ENCODE measurements at places on chromosomes 6 and 20.

DNA sequence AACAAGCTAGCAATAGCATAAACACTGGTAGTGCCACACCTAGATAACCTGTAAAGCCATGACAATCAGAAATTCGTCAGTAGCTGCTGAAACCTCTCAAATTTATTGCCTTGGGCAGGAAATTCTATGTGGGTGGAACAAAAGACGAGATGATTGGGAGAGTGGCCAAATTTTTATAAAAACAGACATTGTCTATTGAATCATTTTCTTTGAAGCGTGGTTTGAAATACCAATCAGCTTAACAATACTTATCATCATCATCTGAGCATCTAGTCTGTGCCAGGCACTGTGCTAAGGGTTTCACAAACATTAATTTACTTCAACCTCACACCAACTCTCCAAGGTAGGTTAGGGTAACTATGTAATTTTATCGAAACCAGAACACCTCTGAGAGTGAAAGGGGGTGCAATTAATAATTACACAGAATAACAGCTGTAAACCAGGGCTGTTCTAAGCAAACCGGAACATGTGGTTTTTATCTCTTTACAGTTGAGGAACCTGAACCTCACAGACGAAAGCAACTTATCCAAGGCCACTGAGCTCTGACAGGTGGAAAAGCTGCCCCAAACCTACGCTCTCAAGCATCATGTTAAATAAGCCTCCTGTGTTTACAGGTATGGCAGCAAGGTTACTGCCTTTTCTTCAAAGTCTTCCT lies 43.4 kb downstream of the NHSL1 start:
- DNase-seq, result peak; percentile 77

- DNase-seq, result no peak
These were observed 4.0 kb upstream of the DEFB121 start for GRCh38 chr20:31410011-31410410.

DNA sequence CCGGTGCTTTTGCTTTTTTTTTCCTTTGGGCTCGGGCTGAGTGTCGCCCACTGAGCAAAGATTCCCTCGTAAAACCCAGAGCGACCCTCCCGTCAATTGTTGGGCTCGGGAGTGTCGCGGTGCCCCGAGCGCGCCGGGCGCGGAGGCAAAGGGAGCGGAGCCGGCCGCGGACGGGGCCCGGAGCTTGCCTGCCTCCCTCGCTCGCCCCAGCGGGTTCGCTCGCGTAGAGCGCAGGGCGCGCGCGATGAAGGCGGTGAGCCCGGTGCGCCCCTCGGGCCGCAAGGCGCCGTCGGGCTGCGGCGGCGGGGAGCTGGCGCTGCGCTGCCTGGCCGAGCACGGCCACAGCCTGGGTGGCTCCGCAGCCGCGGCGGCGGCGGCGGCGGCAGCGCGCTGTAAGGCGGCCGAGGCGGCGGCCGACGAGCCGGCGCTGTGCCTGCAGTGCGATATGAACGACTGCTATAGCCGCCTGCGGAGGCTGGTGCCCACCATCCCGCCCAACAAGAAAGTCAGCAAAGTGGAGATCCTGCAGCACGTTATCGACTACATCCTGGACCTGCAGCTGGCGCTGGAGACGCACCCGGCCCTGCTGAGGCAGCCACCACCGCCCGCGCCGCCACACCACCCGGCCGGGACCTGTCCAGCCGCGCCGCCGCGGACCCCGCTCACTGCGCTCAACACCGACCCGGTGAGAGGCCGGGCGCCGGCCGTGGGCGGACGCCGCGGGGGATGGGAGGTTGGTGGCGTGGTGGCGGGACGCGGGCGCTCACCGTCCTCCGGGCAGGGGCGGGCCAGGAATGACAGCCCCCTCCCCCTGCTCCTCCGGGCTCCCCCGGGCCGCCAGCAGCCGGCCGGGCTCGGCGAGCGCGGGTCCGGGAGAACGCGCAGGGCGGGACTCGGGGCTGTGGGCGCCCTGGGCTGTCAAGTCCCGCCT lies 606 bp downstream of the ID4 start:
- peak; percentile 69 for DNase-seq

DNA sequence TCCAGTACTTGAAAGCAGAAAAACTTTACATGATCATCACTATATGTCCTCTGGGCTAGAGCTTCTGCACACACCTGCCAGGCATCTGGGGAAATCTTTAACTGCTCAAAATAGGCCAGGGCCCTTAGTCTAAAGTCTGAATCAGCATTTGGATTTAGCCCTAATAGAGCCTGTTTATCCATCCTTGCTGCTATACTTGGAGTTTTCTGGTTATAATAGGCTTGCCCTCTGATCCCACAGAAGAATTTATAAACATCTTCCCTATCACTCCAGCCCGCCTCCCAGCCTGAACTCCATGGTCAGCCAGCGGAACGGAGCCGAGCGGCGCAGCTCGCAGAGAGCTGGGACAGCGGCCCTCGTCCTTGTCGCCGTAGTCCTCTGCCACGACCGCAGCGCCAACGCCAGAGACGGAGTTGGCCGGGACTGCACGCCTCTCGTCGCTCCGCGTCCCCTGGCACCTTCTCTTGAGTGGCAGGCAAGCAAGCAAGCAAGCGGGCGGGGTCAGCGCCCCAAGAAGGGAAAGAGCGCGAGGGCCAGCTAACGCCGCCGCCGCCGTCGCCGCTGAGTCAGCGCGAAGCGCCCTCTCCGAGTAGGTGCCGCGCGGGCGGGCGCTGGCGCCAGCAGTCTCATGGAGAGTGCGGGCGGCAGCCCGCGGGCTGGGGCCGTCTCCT lies 25.4 kb upstream of the ASIP start:
- peak; percentile 80 for DNase-seq

DNA sequence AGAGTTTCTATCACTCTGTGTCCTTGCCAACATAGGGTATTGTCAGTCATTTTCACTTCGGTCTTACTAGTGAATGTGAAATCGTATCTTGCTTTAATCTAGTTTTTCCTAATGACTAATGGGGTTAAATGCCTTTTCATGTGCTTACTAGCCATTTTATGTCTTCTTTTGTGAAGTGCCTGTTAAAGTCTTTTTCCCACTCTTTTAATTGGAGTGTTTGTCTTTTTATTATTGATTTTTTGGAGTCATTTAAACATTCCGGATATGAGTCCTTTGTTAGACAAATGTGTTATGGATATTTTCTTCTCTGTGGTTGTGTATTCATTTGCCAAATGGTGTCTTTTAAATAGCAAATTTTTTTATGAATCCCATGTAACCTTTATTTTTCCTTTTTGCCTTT lies 194.6 kb downstream of the CDH26 start:
- DNase-seq, result no peak

DNA sequence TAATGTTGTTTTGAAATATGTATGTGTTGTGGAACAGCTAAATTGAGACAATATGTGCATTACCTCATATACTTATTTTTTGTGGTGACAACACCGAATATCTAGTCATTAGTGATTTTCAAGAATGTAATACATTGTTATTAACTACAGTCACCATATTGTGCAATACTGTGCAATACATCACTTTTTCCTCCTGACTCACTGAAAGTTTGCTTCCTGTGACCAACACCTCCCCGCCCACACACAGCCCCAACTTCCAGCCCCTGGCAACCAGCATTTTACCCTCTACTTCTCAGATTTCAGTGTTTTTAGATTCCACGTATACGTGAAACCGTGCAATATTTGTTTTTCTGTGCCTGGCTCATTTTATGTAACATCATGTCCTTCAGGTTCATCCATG lies 627.9 kb downstream of the PRKN start:
- DNase-seq, result no peak

DNA sequence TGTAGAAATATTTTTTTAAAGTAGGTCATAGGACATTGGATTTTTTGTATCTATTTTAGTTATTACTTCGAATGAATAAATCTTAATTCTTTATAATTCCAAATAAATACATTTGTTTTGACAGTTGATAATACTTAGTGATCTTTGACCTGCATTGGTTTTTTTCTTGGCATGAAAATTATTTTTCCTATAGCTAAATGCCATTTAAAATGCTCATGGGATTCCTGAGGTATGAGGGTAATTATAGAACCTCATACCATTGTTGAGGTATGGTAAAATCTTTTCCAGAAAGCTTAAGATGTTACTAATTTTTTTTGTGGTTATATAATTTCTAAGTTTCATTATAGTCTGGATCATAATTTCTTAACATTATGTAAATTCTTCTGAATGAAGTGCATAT lies 8.3 kb downstream of the PM20D2 start:
- DNase-seq, result no peak

DNA sequence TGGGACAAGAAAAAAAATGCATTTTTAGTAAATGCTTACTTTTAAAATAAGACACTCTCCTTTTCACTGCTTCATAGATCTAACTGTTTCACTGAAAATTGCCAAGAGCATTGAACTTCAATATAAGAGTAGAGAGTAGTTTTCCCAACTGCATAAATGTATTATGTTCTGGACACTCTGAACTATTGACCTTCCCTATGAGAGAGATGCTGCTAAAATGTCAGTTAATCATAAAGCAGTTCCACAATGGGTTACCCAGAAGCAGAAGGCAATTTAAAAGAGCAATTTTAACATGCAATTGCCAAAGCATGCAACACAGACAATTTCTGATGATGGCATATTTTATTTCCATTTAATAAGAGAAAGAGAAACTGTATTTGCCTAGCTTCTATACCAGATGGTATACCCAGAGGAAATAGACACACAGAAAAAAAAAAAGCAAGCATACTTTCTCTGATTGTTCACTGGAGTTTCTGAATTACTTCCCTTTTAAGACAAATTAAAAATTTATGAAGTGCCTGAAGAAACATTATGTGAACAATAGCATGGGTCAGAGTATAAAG lies 279.1 kb upstream of the THEMIS start:
- DNase-seq, result no peak

GRCh38 chr6:54992789-54993188 lies 146.2 kb downstream of the FAM83B start:
- DNase-seq, result peak; percentile 4

DNA sequence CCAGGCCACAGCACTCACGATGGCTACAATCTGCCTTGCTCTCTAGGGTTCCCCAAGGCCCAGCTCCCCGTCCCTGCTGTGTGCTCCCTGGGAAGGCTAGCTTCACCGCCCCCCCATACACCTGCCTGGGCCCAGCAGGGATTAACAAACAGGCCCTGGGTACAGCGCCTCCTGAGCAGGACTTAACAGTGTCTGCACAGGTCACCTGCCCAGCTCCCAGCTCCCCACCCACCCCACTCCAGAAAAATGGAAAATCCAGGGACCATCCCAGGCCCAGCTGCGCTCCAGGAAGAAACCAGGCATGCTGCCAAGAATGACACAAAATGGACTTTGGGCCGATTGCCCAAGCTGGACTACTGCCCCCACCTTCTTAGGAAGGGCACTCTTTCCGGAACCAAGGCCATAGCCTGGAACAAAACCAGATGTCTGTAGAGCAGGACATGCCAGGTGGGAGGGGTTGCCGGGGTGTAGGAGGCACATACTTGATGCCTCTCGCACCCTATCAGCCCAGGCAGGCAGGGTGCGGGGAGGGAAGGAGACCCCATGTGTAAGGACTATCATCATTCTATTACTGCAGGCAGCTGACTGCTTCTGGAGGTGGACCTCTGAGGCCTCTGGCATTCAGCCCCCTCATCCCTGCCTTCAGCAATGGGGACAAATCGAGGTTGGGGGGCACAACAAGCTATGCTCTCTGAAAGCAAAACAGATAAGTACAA lies 104.9 kb downstream of the SNX5 start:
- DNase-seq, result peak; percentile 99

DNA sequence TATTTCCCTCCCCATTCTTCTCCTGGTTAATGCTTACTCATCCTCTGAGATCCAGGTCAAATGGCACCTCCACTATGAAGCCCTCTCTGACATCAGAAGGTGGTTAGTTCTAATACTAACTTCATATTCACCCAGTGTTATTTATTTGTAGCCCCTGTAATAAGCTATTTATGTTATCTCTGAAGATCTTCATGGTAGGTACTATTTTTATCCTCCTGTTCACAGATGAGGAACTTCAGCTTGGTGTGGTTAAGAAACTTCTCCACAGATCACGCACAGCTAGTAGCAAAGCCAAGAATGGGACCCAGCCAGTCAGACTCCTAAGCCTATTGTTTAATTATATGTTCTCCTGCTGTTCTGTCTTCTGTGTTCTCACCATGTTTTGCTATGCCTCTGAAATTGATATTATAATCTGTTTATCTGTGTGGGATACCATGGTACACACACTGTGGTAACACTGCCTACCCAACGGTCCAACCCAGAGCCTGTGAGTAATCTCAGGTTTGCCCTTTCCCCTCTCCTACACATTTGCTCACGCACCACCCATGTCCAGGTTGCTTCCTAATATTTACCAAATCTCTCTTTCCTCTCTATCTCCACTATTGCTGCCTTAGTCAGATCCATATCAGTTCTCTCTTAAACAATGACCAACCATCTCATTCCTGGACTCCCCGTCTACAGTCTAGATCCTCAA lies 98.4 kb downstream of the IPCEF1 start:
- DNase-seq, result no peak
